Central memory CD4-positive, alpha-beta T cell (primary cell): ENCODE measurements at places on chromosomes 6 and 20.
A peak's percentile ranks its signal among the peaks of the same experiment; 100 is the strongest.

GRCh38 chr6:144500892-144501291 lies 215.8 kb downstream of the UTRN start:
- DNase-seq: no peak

DNA sequence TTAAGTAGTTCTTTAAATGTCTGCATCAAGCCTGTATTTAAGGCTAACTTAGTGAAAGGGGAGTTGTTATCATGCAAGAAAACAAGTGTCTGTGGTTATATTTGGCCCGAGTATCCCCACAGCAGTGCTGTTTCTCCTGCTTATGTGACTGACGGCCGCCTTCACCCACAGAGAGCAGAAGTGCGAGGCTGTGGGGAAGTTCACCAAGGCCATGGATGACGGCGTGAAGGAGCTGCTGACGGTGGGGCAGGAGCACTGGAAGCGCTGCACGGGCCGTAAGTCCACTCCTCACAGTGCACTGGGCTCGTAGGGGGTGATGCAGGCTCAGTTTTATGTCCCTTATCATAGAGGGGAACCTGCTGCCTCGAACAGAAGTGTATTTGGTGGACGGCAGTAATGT lies 53.2 kb upstream of the SYNJ2 start:
- no peak for DNase-seq

- no peak for DNase-seq
Measured at GRCh38 chr6:152189736-152190135, 382.3 kb downstream of the ESR1 start.

DNA sequence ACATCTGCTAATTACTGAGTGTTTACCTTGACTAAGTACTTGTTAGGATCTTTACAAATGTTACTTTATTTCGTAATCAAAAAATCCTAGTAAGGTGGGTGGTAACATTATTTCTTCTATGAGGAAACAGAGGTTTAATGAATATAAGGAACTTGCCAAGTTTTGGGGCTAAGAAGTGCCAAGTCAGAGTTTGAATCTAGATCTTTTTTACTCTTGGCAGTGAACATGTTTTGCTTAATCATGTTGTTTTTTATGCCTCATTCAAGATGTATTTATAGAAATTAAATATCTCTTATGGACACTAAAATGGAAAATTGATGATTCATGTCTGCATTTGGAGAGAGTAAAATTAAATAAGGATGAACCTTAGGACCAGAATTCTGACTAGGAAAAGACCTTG lies 393.7 kb downstream of the UTRN start:
- no peak for DNase-seq

DNA sequence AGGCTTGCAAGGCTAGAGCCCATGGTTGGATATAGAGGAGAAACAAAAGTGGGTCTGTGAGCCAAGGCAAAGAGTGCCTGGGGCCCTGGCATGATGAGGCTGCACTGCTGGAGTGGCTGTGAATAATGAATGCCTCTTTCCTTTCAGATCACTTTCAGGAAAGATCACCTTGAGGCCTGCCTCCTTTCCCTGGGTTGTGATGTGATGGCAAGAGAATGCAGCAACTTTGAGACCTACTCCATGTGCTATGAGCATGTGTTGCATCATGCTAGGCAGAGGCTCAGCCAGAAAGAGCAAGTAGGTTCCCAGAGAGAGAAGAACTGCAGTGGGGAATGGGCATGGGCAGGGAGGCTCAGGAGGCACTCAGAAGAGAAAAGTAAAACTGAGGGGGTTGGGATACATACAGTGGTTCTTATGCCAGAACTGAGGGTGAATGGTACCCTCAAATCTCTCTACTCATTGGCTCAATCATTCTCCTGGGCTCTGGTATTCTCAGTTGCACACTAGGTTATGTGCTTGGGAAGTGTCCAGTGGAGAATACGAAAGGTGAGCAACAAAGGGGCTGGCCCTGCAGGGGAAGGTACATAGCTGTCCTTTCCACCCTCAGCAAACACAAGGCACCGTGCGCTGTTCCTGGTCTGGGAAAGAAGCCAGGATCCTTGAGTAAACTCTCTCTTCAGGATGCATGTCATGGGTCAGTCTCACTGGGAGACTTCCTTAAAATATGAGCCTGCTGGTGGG lies 45.9 kb downstream of the CD164 start:
- DNase-seq: no peak

- no peak for DNase-seq
Measured at GRCh38 chr20:20051767-20052073, 546 bp downstream of the CRNKL1 start.

DNA sequence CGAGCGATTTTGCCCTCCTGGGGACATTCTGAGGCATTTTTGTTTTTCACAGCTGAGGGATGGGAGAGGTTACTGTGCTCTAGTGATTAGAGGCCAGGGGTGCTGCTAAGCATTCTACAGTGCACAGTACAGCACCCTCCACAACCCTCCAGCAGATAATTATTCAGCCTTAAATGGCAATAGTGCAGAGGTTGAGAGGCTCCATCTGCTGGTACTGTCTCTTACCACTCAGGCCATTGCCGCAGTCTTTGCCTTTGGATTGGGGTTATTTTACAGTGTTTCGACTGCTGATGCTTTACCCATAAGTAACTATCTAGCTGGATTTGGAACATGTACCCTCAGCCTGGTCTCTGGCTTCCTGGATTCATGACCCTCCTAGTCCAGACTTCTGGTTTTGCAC lies 705.3 kb downstream of the KIF16B start:
- no peak for DNase-seq

- no peak for DNase-seq
Measured at GRCh38 chr20:16842486-16843120, 94.4 kb downstream of the OTOR start.

GRCh38 chr6:4388675-4389074 lies 253.3 kb upstream of the ECI2 start:
- no peak for DNase-seq

DNA sequence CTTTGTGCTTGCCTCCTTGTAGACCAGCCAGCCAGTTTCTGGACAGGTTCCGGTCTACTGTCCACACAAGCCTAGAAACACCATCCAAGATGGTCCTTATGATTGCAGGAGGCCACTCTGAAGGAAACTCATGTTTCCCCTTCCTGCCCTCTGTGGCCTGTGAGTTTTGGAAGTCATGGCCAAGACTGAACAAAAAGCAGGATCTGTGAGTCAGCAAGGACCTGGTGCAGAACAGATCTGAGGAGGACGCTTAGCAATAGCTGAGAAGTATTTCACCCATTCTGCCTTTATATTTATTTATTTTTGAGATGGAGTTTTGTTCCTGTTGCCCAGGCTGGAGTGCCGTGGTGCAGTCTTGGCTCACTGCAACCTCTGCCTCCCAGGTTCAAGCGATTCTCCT lies 134.6 kb upstream of the EEF1E1 start:
- DNase-seq: no peak

DNA sequence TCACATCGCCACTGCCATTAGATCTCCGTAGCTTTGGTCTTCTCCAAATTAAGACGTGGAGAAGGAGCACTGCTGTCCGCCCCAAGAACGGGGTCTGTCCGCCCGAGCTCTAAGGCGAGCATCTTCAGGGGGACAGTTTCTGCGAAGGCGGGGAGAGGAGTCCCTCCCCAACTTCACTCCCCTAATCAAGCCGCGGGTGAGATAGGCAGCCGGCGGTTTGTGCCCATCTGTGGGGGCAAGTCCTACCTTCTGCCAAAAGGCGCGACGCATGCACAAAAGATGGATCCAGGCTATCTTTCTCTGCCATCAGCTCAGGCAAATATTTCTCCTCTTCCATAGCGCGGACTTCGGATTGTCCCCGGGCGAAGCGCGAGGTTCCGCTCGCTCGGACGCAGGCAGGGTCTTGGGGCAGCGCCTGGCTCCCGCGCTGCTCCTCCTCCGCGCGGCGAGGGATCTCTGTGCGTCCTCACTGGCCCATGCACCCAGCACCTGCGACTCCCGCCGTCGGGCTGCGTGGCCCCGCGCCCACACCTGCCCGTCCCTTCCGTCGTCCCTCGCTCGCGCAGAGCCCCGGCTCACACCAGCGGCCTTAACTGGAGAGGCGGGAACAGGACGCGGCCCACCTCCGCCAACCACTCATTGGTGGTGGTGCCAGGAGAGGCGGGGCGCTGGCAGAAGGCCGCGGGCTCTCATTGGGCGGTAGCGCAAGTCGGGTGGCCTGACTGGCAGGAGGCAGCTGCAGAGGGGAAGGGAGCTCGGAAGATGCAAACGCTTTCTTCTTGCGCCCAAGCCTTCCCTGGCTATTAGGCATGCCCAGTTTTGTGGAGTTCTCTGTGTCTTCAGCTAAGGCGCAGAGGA lies at the start of gene KHDRBS2:
Gene KHDRBS2 (minus strand): TSS at position 614 of the 858 bp plus-strand sequence.
- DNase-seq: no peak

GRCh38 chr6:40588480-40588879 lies 1.3 kb upstream of the LRFN2 start:
- no peak for DNase-seq

DNA sequence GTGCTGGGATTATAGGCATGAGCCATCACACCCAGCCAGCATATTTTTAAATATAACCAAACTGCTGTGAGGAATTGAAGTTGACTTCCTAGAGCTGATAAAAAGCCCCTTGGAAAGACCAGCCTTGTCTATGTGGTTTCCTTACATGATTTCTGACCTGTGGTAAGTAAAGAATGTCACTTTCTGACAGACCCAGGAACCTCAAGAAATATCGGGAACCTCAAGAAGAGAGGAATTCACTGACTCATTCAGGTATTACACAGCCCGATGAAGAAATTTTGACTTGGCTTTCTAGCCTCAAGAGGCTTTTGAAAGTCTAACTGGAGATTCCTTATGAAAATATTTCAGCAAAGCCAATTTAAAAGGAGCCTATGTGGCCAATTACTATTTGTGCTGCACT lies 71.8 kb downstream of the FOXF2 start:
- DNase-seq: no peak

DNA sequence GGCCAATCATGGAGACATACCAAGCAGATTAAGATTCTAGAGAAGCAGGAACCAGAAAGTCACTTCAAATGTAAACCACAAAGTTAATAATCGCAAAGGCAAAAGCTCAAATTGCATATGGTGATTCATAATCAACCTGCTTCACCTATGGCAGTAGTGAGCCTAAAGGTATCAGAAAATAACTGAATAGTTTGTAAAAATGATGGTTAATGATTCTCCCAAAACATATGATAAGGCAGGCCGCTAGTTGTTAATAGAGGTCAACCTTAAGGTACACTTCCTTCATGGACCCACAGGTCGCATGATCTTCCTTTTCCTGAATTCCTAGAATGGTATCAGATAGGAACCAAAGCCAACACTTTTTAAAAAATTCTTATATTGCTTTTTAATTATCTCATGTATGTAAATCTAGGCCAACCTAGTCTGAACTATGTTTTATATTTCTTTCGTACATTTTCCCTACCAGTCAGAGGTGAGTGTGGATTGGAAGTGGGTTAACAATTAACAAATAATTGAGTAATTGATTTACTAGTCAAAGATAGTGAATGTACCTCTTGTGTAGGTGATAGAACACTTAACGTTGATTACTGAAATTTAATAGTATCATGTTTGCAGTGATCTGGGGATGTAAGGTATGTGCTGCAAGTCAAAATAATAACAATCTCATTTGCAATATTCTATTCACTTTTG lies 16.4 kb downstream of the TAAR2 start:
- DNase-seq: no peak

GRCh38 chr6:85449818-85450759 lies at the start of gene NT5E:
Gene NT5E, plus strand, starts transcription at chr6:85450083. Its CDS starts 57 bp downstream, at chr6:85450140.
- DNase-seq: peak; percentile 19
